ENCODE measurements at places on chromosomes 16 and 17.

DNA sequence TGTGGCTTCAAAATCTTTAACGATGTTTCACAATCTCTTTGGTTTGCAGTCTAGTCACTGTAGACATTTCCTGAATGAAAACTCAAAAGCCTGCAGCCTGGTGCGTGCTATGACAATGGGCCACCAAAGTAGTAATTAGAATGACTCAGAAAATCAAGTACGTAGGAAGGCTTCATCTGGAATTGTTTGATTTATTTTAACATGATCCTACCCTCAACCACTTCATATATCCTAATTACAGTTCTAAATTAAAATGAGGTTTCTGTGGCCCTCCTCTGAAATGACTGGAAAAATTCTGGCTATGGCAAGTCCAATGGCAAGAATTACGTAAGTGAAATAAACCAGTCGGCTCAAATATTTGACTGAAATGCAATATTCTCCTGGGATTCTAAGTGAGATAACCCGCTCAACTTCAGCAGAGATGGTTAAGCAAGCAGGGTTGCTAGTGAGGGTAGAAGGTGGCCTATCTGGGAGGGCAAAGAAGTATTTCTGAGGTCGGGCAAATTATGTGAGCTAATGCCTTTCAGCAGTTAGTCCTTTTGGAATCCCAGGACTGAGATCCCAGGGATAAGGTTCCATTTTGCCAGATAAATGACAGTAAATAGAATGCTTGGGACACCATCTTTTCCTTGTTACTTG is 145.6 kb upstream of the MYOCD start:
- no peak for DNase-seq

DNA sequence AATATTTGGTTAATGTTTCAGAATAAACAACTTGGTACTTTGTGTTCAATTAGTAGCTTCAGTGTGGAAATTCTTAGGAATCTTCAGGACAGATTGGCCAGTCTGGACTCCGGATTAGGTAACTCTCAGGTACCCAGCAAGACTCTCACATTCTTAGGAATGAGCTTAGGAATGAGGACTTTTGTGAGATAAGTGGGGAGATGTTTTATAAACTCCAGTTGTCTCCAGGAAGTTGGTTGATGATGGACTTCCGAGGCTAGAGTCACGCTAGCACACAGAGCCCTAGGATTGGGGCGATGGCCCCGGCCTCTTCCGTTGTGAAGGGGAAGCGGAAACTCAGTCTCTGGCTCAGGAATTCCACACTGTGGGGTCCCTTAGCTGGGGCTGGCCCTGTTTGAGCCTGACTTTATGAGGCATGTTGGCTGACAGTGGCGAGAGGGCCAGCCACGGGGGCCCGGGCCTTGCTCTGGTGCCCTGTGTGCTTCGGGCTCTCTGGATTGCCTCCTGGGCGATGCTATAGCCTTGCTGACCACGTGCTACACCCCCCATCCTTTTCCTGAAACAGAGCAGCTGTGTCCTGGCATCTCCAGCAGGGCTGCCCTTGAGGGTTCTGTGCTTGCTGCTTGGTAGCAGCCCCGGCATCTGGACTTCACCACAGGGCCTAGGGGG is 32.4 kb downstream of the RAB11FIP3 start:
- DNase-seq: no peak

DNA sequence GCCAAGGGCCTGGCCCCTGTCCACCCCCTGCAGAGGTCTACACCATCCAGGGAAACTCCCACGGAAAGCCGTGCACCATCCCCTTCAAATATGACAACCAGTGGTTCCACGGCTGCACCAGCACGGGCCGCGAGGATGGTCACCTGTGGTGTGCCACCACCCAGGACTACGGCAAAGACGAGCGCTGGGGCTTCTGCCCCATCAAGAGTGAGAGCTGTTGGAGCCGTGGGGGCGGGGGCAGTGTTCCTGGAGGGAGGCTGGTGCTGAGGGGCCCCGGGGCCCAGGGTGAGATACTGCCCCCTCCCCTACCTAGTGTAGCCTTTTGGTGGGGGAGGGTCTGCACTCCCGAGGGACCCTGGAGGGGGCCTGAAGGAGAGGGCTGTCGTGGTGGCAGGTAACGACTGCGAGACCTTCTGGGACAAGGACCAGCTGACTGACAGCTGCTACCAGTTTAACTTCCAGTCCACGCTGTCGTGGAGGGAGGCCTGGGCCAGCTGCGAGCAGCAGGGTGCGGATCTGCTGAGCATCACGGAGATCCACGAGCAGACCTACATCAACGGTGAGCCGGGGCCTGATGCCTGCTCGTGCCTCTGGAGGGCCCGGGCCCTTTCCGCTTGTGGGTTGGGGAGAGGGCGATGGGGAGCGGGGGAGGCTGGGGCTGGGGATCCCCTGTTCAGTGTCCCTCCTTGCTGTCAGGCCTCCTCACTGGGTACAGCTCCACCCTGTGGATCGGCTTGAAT is 38.8 kb downstream of the MRC2 start:
- DNase-seq: no peak

GRCh38 chr16:68605746-68606145 is 39.4 kb upstream of the CDH3 start:
- peak; percentile 96 for DNase-seq

- DNase-seq: peak; percentile 71
Observed at GRCh38 chr16:47888142-47888541, 267.7 kb downstream of the ABCC12 start.

DNA sequence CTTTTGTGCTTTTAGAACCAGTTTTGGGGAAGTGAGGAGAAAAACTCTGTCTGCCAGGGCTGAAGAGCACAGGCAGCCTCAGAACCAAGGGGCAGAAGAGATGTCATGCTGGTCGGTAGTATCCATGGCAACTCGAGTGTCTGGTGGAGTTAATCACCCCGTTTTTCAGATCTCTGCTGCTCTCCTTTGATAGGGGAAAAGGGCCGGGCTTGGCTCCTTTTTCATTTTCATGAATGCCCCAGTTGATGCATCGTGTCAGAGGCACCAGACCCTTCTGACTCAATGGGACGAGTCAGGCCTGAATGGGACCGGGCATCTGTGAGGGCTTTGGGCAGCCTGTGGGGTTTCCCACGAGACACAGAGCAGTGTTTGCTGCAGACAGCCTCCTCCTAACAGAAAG is 304.6 kb downstream of the ABCC12 start:
- DNase-seq: peak; percentile 12

DNA sequence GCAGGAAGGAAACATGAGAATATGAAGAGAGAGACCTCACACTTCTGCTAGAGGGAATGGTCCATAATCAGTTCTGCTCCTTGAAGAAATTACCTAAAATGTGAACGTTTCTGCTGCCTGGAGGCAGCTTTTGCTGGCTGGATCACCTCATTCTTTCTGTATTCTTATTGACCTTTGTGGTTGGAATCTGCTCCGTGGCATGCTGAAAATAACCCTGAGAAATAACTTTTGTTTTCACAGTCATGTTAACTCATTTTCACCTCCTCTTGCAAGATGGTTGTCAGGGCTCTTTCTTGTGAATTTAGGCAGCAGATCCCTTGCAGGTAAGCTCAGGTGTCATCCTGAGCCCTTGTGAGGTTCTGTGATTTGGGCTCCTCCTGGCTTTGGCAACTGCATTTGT is 70.2 kb downstream of the IRF8 start:
- DNase-seq: no peak

- no peak for DNase-seq
Observed at GRCh38 chr17:83175119-83175821, 95.9 kb downstream of the METRNL start.

- DNase-seq: no peak
Observed at GRCh38 chr17:76150712-76151622, 9.9 kb upstream of the FOXJ1 start.

DNA sequence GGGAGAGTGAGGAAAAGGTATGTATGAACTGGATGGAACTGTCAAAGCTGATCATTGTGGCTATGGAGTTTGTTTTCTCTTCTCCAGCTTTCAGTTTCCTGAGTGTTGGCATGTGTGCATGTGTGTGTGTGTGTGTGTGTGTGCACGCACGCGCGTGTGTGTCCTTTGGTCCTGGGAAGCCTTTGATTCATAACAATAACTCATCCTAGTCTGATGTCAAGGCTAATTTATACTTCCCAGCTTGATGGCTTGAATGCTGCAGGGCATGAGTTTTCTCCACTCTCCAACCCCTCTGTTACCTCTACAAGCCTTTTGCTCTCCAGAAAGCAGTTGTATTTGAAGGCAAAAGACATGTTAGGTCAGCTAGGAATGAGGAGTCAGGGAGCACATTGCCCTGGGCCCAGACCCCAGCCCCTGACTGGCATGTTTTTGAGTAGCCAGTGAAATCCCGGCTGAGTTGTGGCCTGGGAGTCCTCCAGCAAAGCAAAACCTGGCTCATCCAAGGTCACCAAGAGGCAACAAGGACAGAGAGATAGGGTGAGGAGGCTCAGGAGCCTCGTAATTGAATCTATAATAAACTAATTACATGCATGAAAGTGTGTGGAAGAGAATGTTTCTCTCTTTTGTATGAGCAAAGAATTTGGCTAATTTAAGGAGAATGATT is 8.9 kb upstream of the CDC42EP4 start:
- no peak for DNase-seq

- DNase-seq: no peak
Observed at GRCh38 chr17:82415786-82416185, 2.4 kb upstream of the HEXD start.

GRCh38 chr17:78045316-78045715 is 83.2 kb downstream of the TMC6 start:
- no peak for DNase-seq

DNA sequence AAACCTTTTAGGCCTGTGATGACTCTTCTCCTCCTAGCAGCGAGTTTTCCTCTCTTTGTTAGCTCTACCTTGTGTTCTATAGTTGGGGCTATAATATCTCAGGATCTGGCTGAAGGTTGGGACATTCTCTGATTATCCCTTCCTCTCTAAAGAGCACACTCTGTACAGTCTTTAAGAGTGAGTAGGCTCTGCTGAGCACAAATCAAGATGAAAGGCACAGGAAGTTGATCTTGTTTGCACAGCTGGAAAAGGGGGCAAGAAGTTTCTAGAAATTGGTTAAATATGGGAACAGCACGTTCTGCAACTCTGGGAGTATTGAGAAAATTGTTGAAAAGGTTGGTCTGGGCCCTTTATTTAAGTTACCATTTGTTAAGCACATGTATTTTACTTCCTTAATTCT is 240.9 kb downstream of the CDH11 start:
- no peak for DNase-seq

DNA sequence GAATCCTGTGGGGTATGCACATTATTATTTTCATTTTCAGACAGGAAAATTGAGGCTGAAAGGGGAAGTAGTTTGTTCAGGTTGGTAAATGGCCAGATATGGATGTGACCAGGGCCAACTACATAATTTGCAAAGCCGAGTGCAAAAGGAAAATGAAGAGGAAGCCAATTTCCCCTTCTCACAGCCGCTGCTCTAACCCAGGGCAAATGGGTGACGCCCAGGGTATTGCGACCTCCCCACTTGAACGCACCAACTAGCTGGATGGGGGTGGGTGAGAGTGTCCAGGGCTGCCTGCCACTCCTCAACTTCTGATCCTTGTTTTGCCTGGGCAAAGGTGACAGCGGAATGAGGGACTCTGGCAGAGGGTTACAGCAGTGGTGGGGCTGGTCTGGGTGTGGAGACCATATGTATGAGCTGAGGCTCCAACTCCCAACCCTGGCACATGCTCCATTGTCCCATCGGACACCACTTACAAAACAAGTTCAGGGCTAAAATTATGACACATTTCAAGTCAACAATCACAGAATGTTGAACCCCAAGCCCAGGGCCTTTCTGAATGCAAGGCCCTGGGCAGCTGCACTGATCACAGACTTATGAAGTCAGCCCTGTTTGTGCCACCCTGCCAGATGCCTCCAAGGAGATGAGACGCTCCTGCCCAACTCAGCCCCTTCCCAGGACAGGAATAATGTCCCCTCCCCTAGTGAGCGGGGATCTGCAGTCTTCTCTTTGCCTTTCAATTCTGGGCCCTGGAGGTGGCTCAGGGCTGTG is 1.7 kb downstream of the ANKRD40CL start:
- no peak for DNase-seq

GRCh38 chr17:21425736-21426135 is 49.6 kb downstream of the KCNJ12 start:
- peak; percentile 39 for DNase-seq

- DNase-seq: no peak
Observed at GRCh38 chr17:48237456-48237855, 129.9 kb downstream of the SNX11 start.

GRCh38 chr17:16013943-16014407 is 14.4 kb downstream of the TTC19 start:
- peak; percentile 75 for DNase-seq

DNA sequence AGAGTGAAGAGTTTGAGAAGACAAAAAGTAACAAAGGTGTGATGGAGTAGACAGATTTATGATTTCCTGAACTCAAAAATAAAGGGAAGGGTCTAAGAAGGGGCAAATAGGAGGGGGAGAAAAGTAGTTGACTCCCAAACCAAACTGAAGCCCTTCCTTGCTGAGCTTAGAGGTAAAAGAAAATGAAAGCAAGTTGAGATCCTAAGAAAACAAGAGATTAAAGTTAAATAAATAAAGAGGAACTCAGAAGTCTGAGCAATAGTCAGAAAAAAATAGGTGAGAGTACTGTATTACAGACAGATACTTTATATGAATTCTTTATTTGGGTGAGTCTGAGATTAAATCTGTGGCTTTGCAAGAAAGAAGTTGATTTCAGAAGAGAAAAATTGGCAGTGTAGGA is 3.3 kb upstream of the PSMD12 start:
- no peak for DNase-seq

- no peak for DNase-seq
Observed at GRCh38 chr16:67666032-67666551, 458 bp downstream of the ENKD1 start.

DNA sequence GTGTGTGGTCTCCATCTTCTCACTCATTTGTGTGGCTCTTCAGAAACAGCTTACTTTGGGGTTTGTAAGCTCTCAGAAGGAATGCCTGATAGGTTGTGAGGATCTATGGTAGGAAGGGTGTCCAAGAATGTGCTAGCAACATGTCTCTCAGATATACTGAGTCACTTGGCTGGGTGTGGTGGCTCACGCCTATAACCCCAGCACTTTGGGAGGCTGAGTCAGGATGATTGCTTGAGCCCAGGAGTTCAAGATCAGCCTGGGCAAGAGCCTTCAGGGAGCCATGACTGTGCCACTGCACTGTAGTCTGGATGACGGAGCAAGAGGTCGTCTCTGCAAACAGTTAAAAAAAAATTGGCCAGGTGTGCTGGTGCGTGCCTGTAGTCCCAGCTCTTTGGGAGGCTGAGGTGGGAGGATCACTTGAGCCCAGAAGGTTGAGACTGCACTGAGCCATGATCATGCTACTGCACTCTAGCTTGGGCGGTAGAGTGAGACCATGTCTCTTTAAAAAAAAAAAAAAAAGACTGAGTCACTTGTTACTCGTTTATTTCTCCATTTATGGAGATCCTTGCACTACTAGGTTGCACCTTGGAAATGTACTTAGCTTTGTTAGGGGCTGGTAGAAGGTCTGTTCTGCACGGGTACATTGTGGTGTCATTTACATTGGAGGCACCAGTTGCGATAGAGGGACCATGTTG is 232.0 kb downstream of the SNX29 start:
- peak; percentile 58 for DNase-seq

- DNase-seq: no peak
Observed at GRCh38 chr17:63555500-63556156, 5.4 kb downstream of the DCAF7 start.

GRCh38 chr17:62963296-62963695 is 2.7 kb upstream of the TANC2 start:
- DNase-seq: peak; percentile 80
